Femur (tissue), 1 donor: ENCODE measurements at places on chromosomes 16 and 17.

DNA sequence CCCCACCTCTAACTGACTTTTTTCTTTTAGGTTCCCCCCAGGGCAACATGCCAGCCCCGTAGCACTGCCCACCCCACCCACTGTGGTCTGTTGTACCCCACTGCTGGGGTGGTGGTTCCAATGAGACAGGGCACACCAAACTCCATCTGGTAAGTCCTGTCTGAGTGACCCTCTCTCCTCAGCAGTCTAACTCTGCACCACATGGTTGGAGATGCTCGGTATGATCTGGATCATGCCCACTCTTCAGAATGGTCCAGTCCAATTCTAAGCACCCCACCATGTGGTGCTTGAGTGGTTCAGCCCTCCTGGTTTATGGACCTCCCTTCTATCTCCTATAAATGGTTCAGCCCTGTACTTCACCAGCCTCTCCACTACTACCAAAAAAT is 5.9 kb downstream of the KDM6B start:
- no peak for DNase-seq

DNA sequence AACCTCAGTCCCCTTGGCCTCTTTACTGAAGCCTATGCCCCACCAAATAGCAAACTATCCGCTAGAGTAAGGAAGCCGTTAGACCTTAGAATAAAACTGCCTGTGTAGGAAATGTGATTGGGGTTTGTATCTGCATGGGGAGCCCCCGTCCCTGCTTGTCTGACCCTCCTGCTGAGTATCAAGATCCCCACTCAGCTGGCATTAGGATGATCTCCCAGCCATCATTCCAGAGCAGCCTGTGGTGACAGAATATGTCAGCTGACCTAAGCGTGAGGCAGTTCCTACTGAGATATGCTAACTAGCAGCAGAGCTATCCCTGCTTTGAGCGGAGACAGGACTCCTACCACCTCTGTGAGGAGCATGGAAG is 645 bp upstream of the GFOD2 start:
- peak; percentile 49 for DNase-seq

- DNase-seq: no peak
Observed at GRCh38 chr17:28216528-28216927, 102.5 kb upstream of the TMEM97 start.

- peak; percentile 58 for DNase-seq
Observed at GRCh38 chr17:43832168-43832975, 574 bp downstream of the MPP3 start.

DNA sequence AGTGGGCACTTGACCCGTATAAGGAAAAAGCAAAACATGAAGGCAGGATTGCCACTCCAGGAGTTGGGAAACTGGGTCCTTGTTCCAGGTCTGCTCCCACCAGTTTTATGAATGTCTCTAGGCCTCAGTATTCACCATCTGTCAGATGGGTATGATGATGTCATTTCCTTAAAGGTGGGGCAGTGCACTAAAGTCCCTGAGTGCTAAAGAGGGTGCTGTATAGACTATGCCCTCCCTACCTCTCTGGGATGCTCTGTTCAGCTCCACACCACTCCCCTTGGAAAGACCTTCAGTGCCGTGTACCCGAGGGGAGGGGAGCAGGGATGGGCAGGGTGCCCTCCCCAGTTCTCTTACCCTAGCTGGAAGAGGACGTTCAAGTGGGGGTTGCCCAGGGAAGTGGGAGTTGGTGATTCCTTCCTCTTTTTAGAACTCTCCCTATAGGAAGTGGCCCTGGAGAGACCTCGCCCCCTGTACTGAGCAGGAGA is 2.2 kb downstream of the LASP1 start:
- no peak for DNase-seq

- no peak for DNase-seq
Observed at GRCh38 chr17:70172923-70173322, 3.6 kb downstream of the KCNJ2 start.

GRCh38 chr17:64053101-64053500 is 32.7 kb upstream of the ICAM2 start:
- DNase-seq: no peak

GRCh38 chr16:62079236-62079635 is 43.0 kb upstream of the CDH8 start:
- DNase-seq: no peak

DNA sequence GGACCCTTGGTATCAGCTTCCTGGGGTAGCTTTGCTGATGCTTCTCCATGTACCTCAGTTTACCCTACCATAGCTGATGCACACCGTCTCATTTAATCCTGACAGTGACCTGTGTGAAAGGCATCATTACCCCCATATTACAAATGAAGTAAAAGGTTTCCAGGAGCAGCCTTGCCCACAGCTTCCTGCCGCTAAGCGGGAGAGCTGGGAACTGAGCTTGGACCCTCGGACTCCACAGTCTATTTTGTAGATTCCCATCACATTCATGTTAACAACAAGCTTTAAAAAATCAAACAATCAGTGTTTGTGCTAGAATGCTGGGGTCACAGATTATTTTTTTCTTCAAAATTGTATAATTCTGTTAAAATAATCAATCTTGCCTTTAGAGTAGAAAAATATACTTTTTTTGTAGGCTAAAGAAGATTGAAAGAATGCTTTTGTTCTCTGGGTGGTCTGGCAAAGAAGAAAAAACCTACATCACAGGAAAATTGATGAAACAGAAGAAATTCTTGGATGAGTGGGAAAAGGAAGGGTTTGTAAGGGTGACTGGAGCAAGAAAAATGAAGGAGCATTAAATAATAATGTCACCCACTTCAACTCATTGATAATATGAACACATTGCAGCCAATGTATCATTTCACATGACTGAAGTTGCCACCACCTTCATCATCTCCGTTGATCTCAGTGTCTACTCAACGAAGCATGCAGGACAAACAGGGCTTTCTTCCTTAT is 9.5 kb upstream of the USP10 start:
- DNase-seq: no peak

GRCh38 chr16:67541391-67542263 is 13.0 kb downstream of the RIPOR1 start:
- no peak for DNase-seq

- DNase-seq: peak; percentile 50
Observed at GRCh38 chr17:49214676-49215360, 4.3 kb downstream of the ABI3 start.

DNA sequence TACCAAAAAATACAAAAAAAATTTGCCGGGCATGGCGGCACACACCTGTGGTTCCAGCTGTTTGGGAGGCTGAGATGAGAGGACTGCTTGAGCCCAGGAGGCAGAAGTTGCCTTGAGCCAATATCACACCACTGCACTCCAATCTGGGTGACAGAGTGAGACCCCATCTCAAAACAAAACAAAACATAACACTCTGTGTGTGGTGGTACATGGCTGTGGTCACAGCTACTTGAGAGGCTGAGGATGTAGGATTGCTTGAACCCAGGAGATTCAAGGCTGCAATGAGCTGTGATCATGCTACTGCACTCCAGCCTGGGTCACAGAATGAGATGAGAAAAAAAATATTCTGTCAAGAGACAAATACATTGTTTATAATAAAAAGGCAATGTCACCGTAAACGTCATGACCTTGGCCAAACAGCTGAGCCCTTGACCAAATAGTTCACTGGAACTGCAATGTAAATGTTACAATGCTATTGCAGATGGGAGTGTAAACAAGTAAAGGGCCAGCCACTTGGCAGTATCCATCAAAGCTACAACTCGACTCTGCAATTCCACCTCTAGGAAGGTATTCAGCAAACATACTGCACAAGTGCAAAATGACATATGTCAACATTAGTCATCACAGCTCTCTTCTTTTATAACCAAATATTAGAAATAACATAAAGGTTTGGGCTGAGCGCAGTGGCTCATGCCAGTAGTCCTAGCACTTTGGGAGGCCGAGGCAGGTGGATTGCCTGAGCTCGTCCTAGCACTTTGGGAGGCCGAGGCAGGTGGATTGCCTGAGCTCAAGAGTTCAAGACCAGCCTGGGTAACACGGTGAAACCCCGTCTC is 16.9 kb downstream of the EARS2 start:
- no peak for DNase-seq

DNA sequence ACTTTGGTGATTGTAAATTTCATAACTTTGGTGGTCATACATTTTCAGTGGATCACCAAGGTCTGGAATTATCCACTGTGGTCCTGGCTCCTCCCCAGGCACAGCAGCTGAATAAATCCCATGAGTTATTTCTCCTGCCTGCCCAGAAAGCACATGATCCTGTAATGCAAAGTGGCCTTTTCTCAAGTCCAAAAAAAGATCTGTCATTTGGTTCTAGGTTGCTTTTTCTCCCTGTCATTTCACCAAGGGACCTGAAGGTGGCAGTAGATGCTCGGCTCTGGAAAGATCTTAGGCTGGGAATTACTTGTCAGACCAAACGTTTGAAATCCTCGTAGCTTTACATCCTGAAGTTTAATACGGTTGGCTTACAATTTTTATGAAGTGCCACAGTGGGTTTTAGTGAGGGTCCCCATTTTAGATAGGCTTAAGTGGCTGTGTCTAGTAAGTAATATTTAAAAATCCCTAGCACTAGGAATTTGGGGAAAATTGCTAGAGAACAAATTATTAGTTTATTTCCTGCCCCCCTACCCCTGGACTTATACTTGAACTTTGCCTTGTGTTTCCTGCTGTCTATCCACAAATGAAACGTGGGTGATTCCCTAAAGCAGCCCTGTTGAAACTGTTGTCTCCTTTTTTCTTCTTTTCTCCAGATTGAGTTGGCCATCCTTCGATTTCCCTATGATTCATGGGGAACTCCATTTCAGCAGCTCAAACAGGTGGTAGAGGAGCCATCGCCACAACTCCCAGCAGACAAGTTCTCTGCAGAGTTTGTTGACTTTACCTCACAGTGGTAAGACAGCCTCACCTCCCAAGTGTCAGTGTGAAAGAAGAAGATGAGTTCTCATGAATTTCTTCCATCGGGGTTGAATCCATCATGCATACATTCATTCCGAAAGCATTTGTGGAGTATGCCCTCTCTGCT is 111.7 kb downstream of the MAP2K6 start:
- peak; percentile 59 for DNase-seq

GRCh38 chr16:79018650-79019429 is 581.7 kb downstream of the MAF start:
- DNase-seq: no peak

DNA sequence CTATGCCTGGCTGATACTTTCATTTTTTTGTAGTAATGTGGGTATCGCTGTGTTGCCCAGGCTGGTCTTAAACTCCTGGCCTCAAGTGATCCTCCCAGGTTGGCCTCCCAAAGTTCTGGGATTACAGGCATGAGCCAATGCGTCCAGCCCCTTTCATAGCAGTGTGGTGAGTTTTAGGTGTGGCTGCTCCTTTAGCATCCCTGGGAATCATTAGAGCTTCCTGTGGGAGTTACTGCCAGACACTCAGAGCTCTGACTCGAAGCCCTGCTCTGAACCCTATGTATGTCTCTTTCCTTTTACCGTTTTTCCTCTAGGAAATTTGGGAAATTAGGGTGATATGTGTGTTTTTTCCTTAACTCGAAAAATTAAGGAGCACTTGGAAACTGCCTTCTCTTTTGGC is 44.5 kb downstream of the NDE1 start:
- no peak for DNase-seq

- no peak for DNase-seq
Observed at GRCh38 chr16:30065943-30066760, 592 bp downstream of the ALDOA start.

- no peak for DNase-seq
Observed at GRCh38 chr16:67885545-67885944, 860 bp downstream of the NRN1L start.

- peak; percentile 15 for DNase-seq
Observed at GRCh38 chr17:18961634-18962493, 9.9 kb downstream of the SLC5A10 start.

DNA sequence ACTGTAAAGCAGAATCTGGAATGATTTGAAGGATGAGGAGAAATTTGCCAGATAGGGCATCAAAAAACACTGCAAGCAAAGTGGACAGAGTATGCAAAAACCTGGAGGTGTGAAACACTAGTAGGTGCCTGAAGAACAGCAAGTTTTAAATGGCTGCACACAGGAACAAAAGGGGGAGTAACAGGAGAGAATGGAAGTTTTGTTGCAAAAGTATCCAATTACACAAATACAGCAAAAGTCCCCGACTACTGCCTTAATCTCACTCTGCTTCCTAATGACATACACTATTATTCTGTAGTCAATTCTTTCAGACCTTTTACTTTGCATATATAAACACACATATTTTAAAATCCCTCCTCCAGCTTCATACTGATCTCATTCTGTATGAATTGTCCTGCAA is 1.5 kb downstream of the HEATR6 start:
- DNase-seq: no peak

GRCh38 chr16:1019231-1020090 is 37.9 kb downstream of the SOX8 start:
- DNase-seq: peak; percentile 82

GRCh38 chr17:45311760-45312476 is 4.9 kb downstream of the MAP3K14 start:
- no peak for DNase-seq

DNA sequence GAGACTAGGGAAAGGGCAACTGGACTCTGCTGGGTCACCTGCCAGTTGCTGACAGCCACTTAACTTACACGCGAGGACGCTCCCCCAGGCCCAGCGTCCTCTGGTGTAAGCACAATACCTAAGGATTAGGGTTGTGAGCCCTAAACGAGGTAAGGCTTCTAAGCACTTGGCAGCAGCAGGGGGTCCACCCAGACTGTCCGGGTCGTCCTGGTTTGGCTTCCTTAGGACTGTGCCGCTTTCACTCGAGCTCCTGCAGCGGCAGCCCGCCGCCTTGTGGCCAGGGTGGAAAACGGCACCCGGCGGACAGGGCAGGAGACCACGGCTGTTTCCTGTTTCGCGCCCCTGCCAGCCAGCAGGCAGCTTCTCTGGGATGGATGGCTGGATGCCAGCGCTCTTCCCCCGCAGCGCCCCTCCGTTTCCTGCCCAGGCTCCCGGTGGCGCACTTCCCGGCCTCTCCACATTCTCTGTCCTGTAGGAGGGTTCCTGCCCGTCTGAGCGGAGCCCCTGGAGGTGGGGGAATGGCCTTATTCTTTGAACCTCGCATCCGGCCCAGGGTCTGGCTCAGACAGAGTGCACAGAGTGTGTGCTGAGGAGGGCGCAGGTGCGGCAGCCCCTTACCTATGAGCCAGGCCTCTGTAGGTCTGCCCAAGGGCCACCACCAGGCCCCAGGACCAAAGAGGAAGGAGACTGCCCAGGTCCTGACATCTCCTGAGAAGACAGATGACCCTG is 47.0 kb upstream of the AMZ2 start:
- DNase-seq: peak; percentile 86

GRCh38 chr17:21378553-21378952 is 2.4 kb downstream of the KCNJ12 start:
- DNase-seq: no peak

- no peak for DNase-seq
Observed at GRCh38 chr16:15538507-15538906, 104.1 kb downstream of the BMERB1 start.

GRCh38 chr17:72590382-72590781 is 469.6 kb downstream of the SOX9 start:
- DNase-seq: no peak

GRCh38 chr17:61863801-61864126 is 436 bp upstream of the BRIP1 start:
- DNase-seq: no peak

DNA sequence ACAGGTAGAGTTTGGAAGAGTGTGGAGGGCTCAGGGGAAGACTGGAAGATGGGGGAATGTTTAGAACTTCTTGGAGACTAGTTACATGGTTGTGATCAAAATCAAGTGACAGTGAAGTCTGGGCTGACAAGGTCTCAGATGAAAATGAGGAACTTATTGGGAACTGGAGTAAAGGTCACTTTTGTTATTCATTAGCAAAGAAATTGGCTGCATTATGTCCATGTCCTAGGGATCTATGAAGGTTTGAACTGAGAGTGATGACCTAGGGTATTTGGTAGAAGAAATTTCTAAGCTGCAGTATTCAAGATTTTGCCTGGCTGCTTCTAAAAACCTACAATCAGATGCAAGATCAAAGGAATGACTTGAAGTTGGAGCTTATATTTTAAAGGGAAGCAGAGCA is 747.1 kb downstream of the KCNJ2 start:
- no peak for DNase-seq
